ENCODE measurements at places on chromosomes 7 and 10.

DNA sequence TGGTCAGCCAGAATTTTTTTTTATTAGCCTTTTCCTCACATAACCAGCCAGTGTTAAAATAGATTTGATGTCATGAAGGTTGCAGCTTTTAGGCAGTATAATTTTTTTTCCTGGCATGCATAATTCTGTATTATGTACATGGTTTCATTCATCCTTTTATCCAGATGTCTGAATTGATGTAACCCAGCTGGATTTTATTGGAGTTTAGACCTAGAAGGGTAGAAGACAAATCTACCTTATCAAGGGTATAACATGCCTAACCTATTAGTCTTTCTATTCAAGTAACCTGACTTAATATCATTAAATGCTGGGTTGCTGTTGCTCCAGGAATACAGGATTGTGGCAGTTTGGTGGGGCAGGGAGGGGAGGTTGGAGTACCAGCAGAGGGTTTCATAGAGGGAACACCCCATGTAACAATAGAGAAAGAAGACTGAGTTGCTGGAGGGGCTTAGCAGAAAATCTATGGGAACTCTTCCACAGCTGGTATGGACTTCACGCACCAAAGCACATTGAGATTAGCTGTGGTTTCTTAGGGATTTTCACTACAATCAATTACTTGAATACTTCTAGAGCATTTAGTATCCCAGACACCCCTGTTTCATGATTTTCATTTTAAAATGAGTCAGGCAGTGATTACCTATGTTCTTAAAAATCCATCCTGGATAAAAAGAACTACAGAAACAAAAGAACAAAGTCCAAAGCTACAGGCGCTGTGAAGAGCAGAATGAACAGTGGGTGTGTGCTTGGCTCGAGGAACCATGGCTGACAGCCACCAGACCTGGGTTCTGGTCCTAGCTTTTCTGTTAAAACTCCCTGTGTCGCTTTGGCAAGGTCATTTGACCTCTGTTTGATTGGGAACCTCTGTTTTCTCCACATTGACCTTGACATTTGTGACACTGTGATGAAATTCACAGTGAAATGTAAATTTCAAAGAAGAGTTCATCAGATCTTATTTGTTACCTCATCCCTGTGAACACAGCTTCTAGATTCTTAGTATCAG is 93.5 kb downstream of the CREM start:
- DNase-seq = no peak

GRCh38 chr7:18429547-18429946 is 66.0 kb upstream of the HDAC9 start:
- no peak for DNase-seq

- peak; percentile 23 for DNase-seq
These were observed 2.3 kb upstream of the DRGX start for GRCh38 chr10:49398000-49398861.

GRCh38 chr10:72756674-72757385 is 64.9 kb downstream of the MCU start:
- DNase-seq = no peak

GRCh38 chr10:78254013-78254412 is 220.3 kb downstream of the RPS24 start:
- DNase-seq = no peak

GRCh38 chr7:45259966-45260646 is 102.5 kb downstream of the RAMP3 start:
- peak; percentile 67 for DNase-seq

- no peak for DNase-seq
These were observed 10.7 kb downstream of the EMX2 start for GRCh38 chr10:117553142-117553814.

- no peak for DNase-seq
These were observed 140.5 kb upstream of the SH2B2 start for GRCh38 chr7:102146122-102146521.

- no peak for DNase-seq
These were observed 448 bp upstream of the PTER start for GRCh38 chr10:16436367-16436757.

DNA sequence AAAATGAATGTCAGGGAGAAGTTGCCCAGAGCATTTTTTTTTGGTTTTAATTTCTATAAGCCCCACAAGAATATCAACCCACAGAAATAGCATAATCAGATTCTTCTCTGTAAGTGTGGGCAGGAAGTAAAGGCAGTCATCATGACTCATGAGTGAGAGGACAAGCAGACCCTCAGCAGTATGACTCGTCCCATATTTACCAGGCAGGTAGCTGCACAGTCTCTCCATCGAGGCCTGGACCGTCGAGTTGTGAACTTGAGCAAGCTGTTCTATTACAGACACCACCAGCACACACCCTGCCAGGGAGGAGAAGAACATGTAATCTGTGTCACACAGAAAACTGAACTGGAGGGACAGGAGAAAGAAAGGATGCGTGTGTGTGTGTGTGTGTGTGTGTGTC is 37.8 kb downstream of the AOAH start:
- peak; percentile 20 for DNase-seq

DNA sequence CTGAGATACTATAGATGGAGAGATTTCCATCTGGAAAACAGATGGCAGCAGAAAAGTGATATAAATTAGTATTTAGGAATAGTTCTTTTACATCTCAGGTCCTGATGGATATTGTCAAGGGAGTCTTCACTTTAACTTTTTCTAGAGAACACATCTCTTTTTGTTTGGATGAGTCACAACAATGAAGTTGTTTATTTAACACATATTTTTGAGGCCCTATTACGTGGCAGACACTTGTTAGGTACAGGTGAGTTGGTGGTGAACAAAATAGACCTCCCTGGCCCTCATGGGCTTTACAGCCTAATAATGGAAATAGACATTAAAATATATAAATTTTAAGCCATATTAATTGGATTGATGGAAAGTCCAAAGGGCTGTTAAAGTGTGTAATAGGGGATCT is 168.3 kb downstream of the VTI1A start:
- DNase-seq = no peak

All from T-helper 2 cell (primary cell).